ENCODE measurements at places on chromosomes 3 and 15.

GRCh38 chr15:40925495-40925862 is 3.7 kb upstream of the DLL4 start:
- no peak for DNase-seq

GRCh38 chr15:73922186-73923151 is 3.8 kb upstream of the LOXL1 start:
- DNase-seq = no peak

- DNase-seq = no peak
Observed at GRCh38 chr3:129016356-129016719, 15.2 kb downstream of the EFCC1 start.

- DNase-seq = no peak
Observed at GRCh38 chr3:12334786-12335185, 45.9 kb downstream of the PPARG start.

- no peak for DNase-seq
Observed at GRCh38 chr15:51649659-51650521, 27.3 kb upstream of the DMXL2 start.

GRCh38 chr15:83881156-83881555 is 227.2 kb downstream of the ADAMTSL3 start:
- DNase-seq = no peak

GRCh38 chr3:122560680-122561079 is 3.4 kb downstream of the PARP9 start:
- peak; percentile 49 for DNase-seq

DNA sequence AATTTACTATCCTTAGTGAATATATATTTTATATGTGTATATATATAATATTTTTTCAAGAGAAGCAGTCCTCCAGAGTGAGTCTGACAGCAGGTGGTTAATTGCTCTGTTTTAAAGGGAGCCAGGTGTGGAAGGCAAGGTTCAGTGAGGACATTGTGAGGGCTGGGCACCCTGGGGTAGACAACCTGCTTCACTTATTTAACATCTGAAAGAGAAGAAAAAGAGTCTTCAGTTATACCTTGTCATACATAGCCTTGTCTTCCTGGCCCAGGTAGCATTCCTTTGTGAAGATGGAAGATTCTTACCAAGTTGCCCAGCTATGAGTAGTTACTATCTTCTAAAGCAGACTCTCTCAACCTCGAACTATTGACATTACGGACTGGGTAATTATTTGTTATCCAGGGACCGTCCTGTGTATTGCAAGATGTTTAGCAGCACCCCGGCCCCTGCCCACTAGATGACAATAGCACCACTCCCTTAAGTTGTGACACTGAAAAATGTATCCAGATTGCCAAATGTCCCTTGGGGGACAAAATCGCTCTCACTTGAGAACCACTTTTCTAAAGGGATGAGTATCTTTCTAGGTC is 336.0 kb upstream of the TRIM42 start:
- no peak for DNase-seq

GRCh38 chr3:186633481-186633880 is 6.7 kb upstream of the FETUB start:
- DNase-seq = no peak

GRCh38 chr3:86814918-86815655 is 175.9 kb downstream of the VGLL3 start:
- DNase-seq = no peak

GRCh38 chr15:91874171-91874570 is 20.7 kb downstream of the SLCO3A1 start:
- no peak for DNase-seq

GRCh38 chr15:63054985-63055384 is 12.4 kb downstream of the TPM1 start:
- no peak for DNase-seq

DNA sequence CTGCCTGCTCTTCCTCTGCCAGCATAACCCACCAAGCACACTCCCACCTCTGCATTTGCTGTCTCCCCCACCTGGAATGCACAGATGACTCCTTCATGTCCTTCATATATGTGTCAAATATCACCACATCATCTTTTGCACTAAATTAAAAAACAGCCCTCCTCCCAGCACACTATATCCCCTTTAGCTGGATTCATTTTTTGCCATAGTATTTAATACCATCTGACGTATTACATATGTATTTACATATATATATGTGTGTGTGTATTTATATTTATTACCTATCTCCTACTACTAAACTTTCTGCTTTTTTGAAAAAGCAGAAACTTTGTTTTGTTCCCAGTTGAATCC is 29.4 kb upstream of the UBL7 start:
- DNase-seq = no peak

DNA sequence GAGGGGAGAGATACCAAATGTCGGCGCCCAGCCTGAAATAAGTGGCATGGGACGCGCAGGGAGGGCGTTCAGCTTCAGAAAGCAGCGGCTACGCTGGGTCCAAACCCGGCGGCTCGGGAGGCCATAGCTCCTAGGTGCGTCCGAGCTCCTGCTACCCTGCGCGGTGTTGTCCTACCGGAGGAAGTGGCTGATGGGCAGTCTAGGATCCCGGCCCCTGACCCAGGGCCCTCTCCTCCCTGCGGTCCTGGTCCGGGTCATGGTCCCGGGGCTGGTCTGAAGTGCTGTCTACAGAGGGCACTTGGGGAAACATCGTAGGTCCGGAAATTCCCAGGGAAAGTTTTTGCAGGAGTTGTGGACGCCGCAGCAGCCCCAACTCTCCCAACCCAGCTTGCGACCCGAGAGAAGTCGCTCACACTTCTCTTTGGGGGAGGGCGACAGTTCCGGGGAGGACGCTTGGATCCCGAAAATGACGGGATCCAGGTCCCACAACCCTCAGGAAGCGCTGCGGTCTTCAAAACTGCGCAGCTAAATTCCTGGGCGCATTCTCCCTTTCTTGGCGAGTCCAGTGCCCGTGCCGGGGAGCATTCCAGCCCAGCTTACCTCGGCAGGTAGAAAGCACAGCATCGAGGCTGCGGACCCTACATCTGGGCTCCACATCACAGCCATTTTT is 9.1 kb upstream of the FOXB1 start:
- no peak for DNase-seq

GRCh38 chr3:7779331-7779730 is 722.3 kb upstream of the LMCD1 start:
- DNase-seq = no peak

DNA sequence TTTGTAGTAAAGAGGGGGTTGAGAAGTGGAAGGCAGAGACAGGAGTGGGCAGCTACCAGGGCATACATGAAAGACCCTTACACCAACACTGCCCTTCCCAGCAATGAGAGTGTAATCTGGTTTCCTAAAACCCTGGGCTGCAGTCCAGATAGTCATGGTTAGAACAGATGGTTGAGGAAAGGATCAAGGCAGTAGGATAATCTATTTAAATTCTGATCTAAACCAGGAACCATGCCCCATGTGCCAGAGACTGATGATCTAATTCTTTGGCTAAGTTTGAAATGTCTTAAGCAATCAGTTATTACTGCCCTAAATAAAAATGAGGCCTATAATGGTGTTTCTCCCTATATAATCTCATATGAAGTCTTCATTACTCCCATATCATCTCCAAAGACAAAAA is 59.6 kb downstream of the PRTG start:
- no peak for DNase-seq

DNA sequence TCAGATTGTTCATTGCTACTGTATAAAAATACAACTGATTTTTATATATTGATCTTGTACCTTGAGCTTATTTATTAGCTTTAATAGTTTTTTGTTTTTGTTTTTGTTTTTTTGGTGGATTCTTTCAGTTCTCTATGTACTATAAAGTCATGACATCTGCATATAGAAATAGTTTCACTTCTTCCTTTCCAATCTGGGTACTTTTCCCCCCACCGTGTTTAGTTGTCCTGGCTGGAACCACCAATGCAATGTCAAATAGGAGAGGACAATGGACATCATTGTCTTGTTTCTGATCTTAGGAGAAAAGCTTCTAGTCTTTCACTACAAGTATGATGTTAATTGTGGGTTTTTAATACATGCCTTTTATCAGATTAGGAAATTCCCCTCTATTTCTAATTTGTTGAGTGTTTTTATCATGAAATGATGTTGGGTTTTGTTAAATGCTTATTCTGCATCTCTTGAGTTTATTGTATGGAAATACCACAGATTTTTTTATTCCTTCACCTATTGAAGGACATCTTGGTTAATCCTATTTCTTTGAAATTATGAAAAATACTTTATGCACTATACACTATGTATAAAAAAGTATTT is 2.8 kb upstream of the XCR1 start:
- no peak for DNase-seq

GRCh38 chr3:15512166-15512565 is 9.3 kb downstream of the COLQ start:
- DNase-seq = no peak

DNA sequence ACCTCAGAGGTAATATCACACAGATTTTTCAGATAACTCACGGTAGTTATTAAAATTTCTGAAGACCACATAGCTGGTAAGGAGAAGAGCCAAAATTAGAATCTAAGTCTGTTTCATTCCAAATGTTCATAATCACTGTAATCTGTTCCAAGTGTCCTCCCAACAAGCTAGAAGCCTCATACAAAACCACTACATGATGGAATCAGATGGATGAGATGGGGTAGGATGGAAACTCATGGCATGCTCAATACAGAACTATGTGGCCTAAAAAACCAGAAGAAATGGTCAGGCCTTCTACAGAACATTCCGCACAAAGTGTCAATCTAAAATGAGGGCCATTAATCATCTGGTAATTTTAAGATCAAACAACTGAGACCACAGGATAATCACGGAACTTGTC is 91.8 kb downstream of the THBS1 start:
- no peak for DNase-seq

GRCh38 chr15:39497759-39498565 is 82.9 kb upstream of the THBS1 start:
- DNase-seq = no peak

- no peak for DNase-seq
Observed at GRCh38 chr15:92954578-92954977, 54.5 kb downstream of the CHD2 start.

DNA sequence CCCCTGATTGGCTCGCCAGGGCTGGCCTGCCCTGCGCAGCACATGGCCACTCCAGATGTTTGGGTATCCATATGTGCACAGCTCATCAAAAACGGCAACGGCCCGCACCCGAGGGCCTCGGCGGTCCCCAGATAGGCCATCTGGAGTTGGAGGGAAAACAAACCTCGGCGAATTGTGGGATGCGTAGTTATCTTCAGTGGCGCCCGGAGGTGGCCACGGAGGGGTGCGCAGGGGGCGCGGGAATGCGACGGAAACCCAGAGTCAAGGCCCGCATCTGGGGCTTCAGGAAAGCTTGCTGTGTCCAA is 156.5 kb downstream of the TLE3 start:
- DNase-seq = no peak

Measured in liver (tissue), 10 donors.